ENCODE measurements at places on chromosomes 5 and 9.

DNA sequence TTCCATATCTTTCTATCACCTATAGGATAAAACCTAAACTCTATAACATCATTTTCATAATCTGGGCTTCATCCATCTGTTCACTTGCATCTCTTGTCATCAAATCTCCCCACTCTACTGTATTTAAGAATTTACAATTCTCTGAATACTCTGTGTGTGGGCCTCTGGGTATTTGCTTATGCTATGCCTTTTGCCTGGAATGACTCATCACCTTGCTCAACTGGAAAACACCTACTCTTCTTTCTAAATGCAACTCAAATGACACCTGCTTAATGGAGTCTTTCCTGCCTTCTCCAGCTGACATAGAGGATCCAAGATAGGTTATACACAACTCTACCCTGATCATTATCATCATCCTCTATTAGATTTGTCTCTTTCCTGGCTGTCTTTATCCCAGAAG is 421.7 kb downstream of the SPATA31D1 start:
- DNase-seq: no peak

DNA sequence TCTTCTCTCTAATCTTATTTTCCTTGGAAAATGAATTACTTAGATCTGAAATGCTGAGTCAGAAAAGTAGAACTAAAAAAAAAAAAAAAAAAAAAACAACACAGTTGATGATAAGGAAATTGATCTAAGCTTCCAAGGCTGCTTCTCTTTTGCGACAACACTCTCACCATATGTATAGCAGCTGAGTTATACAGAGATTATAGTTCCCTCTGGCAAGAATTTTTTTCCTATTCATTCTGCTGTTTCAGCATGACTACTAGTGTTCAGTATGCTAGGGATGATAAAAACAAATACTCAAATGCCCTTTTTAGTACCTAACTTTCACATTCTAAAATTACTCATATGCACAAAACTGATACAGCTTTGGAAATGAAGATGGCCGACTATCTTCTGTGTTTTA is 267.3 kb downstream of the MLLT3 start:
- no peak for DNase-seq

DNA sequence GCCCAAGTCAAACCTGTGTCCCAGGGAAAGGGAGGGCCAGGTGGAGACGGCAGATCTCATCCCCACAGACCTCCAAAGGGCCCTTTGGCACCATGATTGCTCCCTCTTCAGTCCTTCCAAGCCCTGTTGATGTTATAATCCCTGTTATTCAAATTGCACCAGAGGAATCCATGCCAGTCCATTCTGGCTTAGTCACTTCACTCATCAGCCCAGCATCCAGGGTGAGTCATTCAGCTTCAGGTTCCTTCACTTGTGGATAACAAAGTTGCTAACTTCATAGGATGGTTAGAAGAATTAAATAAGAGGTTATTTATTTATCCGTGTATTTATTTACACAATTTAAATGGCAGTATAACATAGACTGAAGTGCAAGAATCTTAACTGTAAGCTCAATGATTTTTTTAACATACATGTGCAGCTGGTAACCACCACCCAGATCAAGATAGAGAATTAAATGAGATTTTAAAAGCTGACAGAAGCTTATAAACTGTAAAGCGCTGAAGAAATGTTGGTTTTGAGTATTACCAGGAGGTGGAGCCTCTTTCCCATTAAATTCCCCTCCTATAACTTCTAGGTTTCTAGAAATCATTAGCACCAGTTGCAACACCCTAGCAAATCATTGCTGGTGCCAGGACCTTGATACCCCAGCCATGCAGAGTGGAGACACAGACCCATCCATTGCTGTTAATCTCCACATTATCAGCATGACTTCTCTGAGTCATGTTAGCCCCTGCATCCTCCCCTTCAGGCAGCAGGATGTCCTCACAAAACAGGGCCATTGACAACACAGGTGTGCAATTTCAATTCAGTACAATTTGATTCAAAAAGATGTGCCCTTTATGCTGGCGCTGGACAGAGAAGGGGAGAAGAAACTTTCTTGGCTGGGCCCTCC is 77.4 kb downstream of the SEC61B start:
- DNase-seq: no peak

DNA sequence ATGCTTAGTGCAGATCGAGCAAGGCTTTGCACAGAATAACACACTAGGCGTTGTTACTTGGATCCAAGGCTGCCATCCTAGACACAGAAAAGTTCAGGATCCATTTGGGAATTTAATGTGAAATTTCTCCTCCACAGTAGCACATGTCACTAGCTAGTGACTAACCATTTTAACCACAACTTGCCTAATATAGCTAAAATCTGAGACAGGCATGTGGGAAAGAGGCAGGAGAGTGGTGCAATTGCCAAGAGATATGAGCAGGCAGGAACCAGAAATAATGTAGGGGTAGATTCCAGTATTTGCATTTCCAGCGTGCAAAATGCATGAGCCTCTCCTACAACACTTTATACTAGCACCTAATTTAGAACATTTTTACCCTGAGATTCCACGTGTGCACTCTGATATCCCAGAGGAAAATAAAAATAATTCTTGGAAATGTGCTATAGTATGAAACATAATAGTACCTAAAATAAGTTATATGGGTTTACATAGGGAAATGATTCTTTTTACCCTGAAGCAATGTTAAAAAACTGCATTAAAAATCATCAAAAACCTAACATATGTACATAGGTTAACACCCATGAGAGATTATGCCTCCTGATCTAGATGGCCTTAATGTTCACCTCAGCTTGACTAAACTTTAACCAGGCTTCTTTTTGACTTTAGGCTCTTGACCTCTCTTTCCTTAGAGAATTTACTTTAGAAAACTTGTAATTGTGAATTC is 1230.6 kb upstream of the NUDT12 start:
- DNase-seq: no peak

DNA sequence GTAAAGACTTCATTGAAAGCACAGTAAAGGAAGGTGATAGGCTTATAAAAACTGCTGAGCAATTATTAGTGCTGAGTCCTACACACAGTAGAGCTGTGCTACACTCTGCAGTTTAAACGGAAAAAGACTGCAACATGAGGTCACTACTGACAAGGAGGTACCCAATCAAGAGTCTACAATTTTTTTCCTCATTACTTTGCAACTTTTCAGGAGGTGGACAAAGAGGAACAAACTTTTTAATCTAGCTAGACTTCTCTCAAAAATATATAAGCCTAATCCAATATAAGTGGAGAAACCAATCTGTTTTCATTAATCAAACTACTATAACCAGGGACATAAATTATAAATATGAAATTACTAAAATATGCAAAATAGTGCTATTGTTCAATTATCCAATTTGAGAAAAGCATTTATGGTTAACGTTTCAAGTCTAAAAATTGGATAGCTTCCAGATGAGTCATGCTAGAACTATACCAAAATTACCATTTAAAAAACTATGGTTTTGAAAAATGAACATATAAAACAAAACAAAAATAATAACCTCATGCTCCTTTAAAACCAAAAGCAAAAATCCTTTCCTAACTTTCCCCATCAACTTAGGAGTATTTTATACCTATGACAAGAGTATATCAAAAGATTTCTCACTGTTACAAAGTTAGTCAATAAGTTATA is 37.7 kb downstream of the FAM13B start:
- no peak for DNase-seq

GRCh38 chr9:37801287-37801850 is 772 bp downstream of the DCAF10 start:
- DNase-seq: peak; percentile 22

GRCh38 chr9:21996858-21997257 is 2.3 kb downstream of the CDKN2B-AS1 start:
- DNase-seq: no peak

GRCh38 chr5:85500869-85501268 is 1116.2 kb upstream of the EDIL3 start:
- DNase-seq: no peak

DNA sequence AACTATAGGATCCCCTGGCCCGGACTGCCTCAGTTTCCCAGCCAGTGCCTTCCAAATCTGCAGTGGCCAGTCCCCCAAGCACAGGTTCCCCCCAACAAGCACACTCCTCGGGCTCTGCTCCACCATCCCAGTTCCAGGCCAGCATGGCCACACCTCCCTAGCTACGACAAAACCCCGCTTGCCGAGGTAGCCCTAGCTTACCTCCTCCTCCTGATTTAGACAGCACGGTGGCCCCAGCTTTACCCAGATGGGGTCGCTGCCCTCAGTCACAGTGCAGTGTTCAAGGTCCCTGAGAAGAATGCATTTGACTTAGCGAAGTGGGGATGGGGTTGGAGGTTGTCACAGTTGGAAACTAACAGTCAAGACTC is 40.8 kb upstream of the GARNL3 start:
- DNase-seq: no peak

DNA sequence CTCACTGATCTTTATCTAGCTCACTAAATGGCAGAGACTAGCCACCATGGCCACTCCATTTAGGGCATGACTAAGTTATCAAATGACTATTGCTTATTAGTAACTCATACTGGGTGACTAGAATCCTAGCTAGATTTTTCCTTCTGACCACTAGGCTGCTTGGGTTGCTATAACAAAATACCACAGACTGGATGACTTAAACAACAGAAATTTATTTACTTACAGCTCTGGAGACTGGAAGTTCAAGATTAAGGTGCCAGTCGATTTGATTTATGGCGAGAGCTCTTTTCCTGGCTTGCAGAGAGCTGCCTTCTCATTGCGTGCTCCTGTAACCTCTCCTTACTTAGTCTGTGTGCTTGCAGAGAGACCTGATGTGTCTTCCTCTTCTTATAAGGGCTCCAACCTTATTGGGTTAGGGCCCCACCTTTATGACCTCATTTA is 55.0 kb upstream of the APC start:
- DNase-seq: no peak

DNA sequence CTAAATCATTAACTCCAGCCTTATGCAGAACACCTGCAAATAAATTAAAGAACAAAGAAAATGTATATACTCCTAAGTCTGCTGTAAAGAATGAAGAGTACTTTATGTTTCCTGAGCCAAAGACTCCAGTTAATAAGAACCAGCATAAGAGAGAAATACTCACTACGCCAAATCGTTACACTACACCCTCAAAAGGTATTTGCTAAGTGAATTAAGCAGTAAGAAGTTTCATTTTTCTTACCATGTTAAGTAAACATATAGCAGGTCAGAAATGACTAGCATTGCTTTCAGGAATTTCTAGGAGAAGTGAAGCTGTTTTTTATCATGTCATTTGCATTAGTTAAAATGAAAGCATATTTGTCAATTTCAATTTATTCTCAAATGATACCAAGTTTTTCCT is 92.7 kb downstream of the MELK start:
- DNase-seq: no peak

DNA sequence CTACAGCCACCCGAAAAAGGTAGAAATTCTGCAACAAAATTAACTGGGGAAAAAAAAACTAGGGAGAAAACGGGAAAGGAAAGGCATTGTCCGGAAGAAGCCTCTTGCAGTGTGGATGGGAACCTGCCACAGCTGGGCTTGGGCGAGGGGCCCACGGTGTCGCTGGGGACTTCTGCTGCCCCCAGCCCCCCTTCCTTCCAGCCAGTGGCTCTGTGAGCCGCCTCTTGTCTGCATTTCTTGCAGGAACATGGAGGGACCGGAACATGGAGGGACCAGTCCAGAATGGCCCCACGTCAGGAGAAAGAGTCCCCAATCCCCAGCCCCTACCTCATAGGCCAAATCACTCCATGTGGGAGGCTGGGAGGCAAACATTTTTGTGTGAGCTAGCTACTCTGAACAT is 36.9 kb upstream of the EXOC3 start:
- peak; percentile 27 for DNase-seq

- DNase-seq: peak; percentile 65
Measured at GRCh38 chr5:145856285-145856818, 16.5 kb downstream of the GRXCR2 start.

DNA sequence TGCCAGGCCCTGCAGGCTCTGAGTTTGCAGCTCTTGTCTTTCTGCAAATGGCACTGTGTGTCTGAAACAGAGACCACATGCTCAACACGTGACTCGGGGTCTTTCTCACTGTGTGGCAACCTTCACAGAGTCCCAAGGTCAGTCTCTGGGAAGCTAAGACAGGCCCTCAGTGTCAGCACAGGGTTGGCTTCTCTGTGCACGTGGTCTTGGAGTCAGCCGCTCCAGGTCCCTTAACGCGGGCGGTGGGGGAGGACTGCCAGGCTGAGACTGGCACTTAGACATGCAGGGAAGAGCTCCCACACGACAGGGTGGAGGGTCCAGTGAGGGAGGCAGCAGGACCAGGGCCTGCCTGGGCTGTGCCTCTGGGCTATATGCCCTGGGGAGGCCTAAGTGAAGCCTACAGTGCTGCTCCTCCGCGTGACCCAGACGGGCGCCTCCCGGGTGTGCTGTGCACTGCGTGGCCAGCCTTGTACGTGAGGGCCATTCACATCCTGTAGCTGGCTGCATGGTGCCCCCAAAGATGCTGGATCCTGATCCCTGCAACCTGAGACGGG is 76.8 kb downstream of the ADAMTS2 start:
- DNase-seq: no peak

GRCh38 chr9:83299571-83299970 is 236.6 kb upstream of the RASEF start:
- DNase-seq: no peak

GRCh38 chr9:78031444-78031892 is at the start of gene GNAQ:
Gene GNAQ (minus strand): TSS chr9:78031811. CDS start chr9:78031235, 576 bp downstream.
- DNase-seq: no peak

- DNase-seq: no peak
Measured at GRCh38 chr5:104071887-104072286, 509.3 kb upstream of the NUDT12 start.

DNA sequence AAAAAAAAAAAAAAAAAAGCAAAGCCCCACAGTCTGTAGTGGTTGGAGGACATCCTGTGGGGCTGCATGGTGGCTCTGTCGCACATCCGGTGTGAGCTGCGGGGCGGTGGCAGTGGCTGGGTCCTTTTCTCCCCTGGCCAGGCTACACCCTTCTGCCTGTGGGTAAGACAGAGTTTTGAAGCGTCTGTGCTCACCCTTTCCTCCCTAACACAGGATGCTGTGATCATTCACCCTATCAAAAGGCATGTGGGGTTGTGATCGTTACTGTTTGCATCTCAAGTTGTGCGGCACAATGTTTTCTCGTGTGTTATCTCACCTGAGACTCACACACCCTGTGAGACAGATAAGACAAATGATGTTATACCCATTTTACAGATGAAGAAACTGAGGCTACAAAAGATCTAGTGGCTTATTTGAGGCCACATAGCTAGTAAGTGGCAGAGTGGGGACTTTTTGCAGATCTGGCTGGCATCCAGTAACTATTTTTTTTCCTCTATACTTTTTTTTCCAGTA is 17.5 kb downstream of the IRF1 start:
- no peak for DNase-seq

- no peak for DNase-seq
Measured at GRCh38 chr9:129864991-129865647, 29.9 kb downstream of the USP20 start.
